NCI-H446 treated with DMSO at 0.1 percent for 48 hours (cell line): ENCODE measurements at places on chromosomes 4 and X.

- no peak for DNase-seq
Measured at GRCh38 chrX:134599184-134599914, 58.9 kb downstream of the PLAC1 start.

GRCh38 chr4:58649226-58649625, 1539.0 kb upstream of the IGFBP7 start:
- peak; percentile 76 for DNase-seq

- no peak for DNase-seq
Measured at GRCh38 chrX:153401133-153401764, at the start of gene PNMA6E. TSS of gene PNMA6E (minus strand) at chrX:153401350. CDS start at chrX:153398849, 2,501 bp downstream.

GRCh38 chr4:41569961-41570360, 32.0 kb downstream of the LIMCH1 start:
- no peak for DNase-seq

- DNase-seq: no peak
Measured at GRCh38 chr4:151604238-151604637, 156.6 kb downstream of the GATB start.

DNA sequence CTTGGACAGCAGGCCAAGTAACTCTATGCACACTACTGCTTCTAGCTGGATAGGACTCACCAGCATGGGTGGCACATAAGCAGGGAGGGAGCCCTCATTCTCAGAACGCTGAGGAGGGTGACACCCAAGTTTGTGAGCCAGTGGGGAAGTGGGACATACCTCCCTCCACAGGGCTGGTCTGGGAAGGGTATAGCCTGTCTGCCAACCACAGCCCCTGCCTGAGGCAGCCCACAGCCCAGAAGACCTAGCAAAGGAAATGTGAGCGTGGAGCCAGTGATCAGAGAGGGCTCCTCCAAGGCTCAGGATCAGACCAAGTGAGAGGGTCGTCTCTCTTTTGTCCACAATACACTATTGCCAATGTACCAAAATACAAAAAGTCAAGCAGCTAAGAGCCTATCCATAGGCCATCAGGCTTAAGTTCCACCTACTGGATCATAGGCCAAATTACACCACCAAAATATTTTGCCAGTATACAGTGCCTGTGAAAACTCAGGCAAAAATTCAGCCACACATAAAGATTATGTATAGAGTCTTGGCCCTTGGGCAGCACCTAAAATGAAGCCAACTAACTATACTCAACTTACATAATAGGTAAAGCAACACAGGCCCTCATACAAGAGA, 1203.1 kb downstream of the PCDH18 start:
- no peak for DNase-seq

GRCh38 chrX:129690435-129690834, 35.7 kb upstream of the APLN start:
- no peak for DNase-seq

GRCh38 chrX:41389311-41389888, 55.4 kb downstream of the DDX3X start:
- DNase-seq: no peak

GRCh38 chr4:161448550-161449180, 715.1 kb downstream of the FSTL5 start:
- no peak for DNase-seq

- DNase-seq: no peak
Measured at GRCh38 chr4:95038791-95039190, 281.0 kb downstream of the BMPR1B start.

GRCh38 chr4:600850-601515, 24.4 kb upstream of the PDE6B start:
- no peak for DNase-seq

GRCh38 chrX:107672955-107673378, 44.7 kb downstream of the PRPS1 start:
- DNase-seq: no peak

DNA sequence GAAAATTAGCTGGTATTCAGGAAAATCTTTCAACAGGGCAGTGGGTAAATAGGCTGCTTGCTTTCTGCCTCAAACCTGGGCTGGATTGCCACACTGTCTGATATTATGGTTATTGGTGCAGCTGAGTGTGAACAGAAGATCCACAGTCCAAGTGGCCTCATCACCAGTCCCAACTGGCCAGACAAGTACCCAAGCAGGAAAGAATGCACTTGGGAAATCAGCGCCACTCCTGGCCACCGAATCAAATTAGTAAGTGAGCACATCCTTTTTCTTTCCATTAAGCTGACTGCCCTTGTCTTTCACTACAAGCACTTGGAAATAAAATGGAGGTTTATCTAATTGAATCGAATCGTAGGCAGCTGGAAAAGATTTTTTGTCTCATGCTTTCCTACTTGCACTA, 204.7 kb downstream of the TLL1 start:
- no peak for DNase-seq

GRCh38 chr4:182556580-182556979, 313.4 kb downstream of the TENM3 start:
- no peak for DNase-seq
